ENCODE measurements at places on chromosomes 3 and 15. TPM values are rescaled to one million over a fixed set of nuclear protein-coding genes. Genes with fewer than 3 reads are reported as not detected.

DNA sequence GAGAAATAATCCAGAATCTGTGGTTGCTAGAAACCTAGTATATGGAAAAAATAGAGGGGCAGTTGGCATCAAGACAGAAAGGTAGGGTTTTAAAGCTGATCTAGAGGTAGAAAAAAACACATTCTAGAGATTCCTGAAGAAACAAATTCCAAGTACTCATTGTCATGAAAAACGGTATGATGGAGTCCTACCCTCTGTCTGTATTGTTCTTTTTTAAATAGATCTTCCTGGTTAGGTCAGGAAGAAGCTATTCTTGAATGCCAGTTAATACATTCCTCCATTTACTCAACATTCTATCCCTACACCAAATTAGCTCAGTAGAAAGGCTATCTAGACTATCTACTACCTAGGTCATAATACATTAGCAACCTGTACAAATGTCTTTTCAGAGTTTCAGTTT, 364.7 kb downstream of the FHIT start:
- no peak overlapping the region for H3K27ac ChIP-seq
- H3K4me1 ChIP-seq: no peaks in the 10 kb centered on the region
- no peak overlapping the region for H3K4me3 ChIP-seq
- H3K36me3 ChIP-seq: no peaks in the 10 kb centered on the region
- no peak for DNase-seq

GRCh38 chr3:98761643-98762229, 1.4 kb upstream of the ST3GAL6 start:
- H3K27ac ChIP-seq: no peak overlapping the region
- H3K4me1 ChIP-seq: no peaks in the 10 kb centered on the region
- no peaks in the 10 kb centered on the region for H3K36me3 ChIP-seq
- no peak for DNase-seq

Gene ATP8B4
- 0.51 TPM for total RNA-seq

DNA sequence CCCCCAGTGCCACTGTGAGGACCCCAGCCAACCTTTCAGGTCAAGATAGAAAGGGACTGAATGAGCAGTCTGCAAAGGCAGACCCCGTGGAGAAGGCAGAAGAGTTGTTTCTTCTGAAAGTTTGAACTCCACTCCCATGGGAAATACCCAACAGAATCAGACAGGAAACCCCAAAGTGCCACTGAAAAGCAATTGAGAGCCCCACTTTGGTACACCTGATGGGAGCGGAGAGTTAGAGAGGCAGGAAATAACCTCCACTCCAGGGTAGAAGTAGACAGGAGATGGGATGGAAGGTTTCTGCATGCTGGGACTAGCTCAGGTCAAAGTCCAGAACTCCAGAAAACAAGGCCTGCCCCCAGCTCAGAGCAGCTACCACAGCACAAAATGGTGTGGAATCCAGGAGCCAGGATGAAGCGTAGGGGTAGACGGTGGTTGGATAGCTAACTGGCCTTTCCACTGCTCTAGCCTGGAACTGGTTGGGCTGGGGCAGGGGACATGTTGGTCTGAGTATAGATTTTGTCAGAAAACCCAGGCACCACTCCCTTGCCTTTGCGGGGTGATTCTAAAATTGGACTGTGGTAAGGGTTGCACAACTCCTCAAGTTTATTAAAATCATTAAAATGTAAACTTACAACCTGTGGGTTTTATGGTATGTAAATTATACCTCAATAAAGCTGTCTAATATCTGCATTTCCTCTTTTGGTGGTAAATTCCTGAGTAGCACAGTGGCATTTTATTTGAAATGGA, 1.9 kb upstream of the RAB43 start:
- H3K27ac ChIP-seq: peak overlapping the region; percentile 41
- no peak overlapping the region for H3K4me3 ChIP-seq
- DNase-seq: no peak
- H3K36me3 ChIP-seq: no peaks in the 10 kb centered on the region

Gene TM4SF18
- total RNA-seq: not detected
